ENCODE measurements at places on chromosomes 4 and X.

- no peak for DNase-seq
Observed at GRCh38 chrX:47093248-47093647, 15.0 kb downstream of the RGN start.

GRCh38 chrX:43423876-43424275, 232.2 kb upstream of the MAOA start:
- DNase-seq: no peak

DNA sequence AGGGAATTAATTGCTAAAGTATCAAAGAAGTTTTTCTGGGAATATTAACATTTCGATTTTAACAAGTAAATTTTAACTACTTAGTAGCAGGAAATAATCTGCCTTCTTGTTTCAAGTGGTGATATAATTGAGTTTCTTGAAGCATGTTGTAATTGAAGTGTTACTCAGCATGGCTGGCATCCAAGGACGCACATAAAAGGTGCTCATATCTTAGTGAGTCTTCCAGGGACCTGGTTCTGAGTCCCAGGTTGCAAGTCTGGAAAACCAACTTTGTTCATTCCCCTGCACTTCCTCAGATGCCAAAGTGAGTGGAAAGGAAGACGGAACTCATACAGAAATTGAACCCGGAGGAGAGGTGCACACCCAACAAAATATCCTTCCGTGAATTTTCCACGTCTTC, 399.6 kb downstream of the NLGN4X start:
- DNase-seq: no peak

- DNase-seq: no peak
Observed at GRCh38 chrX:149313871-149314371, 191.2 kb downstream of the IDS start.

GRCh38 chr4:73538162-73538561, 56.6 kb downstream of the AFM start:
- no peak for DNase-seq

- no peak for DNase-seq
Observed at GRCh38 chr4:15368856-15369255, 59.0 kb upstream of the C1QTNF7 start.

DNA sequence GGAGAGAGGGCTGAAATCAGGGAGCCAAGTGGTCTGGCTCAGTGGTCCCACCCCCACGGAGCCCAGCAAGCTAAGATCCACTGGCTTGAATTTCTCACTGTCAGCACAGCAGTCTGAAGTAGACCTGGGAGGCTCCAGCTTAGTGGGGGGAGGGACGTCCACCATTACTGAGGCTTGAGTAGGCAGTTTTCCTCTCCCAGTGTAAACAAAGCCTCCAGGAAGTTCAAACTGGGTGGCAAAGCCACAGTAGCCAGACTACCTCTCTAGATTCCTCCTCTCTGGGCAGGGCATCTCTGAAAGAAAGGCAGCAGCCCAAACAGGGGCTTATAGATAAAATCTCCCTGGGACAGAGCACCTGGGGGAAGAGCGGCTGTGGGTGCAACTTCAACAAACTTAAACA, 88.1 kb downstream of the NPFFR2 start:
- DNase-seq: no peak

DNA sequence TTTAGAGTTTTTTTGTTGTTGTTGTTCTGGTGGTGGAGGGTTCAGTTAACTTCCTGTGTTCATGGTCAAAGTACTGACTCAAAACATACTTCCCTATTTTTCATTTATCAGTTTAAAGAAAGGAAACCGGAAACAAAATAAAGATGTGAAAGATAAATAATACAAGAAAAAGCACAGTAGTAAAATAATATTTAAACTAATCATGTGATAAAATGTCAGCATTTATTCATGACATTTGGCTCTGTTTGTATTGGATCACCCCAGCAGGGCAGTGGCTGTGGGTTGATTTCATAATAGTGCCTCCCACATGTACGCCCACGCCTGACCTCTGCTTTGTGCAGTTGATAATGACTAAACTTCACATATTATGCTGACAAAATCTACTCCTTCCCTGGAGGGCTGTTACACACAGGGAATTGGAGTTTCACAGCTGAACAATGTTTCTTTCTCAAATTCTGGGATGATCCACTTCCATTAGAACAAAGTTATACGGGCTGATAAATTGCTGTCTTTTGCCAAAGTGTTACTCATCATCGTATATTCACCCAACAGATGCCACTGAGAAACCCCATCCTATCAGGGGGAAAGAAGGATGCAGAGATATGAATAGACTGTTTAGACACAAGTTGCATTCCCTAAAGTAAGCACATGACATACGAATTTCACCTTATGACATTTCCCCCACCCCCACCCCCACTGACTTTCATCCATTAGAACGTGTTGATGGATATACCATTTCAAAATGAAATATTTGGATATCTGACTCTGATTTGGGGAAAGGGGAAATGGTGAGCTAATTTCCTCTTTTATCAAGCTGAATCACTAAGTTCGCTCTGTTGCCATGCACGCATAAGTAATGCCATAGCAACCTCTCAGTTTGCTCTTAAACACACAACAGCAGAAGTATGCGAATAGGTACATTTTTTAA, 48.3 kb downstream of the AMELX start:
- DNase-seq: no peak

DNA sequence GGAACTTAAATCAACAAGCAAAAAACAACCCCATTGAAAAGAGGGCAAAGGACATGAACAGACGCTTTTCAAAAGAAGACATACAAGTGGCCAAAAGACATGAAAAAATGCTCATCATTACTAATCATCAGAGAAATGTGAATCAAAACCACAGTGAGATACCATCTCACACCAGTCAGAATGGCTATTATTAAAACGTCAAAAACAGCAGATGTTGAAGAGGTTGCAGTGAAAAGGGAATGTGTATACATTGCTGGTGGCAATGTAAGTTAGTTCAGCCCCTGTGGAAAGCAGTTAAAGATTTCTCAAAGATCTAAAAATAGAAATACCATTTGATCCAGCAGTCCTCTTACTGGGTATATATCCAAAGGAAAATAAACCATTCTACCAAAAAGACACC, 22.6 kb downstream of the RTL9 start:
- no peak for DNase-seq

- DNase-seq: no peak
Observed at GRCh38 chr4:182427554-182427953, 184.4 kb downstream of the TENM3 start.

- no peak for DNase-seq
Observed at GRCh38 chr4:121726642-121727268, 30.0 kb upstream of the ANXA5 start.

- no peak for DNase-seq
Observed at GRCh38 chr4:83542225-83542624, 6.3 kb downstream of the GPAT3 start.

DNA sequence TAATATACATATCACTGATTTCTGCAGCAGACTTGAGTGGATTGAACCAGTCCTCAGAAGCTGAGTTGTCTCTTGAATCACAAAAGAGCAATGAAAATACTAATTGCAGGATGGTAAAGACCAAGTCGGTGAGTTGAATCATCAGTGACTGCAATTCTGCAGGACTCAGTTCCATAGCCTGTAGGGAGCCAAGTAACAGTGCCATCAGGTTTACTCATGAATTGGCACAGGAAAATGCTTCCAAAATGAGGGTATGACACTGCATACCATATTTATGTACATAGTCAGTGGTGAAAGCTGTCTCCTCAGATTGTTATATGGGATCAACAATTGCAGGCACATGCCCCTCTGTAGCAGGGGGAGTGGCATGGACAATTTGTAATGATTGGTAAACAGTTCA, 192.8 kb downstream of the CCNG2 start:
- no peak for DNase-seq

- DNase-seq: no peak
Observed at GRCh38 chrX:19514791-19515614, at the start of gene MAP3K15. TSS of gene MAP3K15 (minus strand) at chrX:19515508. CDS start at chrX:19515261, 247 bp downstream.

GRCh38 chr4:72473434-72473900, 95.6 kb downstream of the ADAMTS3 start:
- DNase-seq: no peak

DNA sequence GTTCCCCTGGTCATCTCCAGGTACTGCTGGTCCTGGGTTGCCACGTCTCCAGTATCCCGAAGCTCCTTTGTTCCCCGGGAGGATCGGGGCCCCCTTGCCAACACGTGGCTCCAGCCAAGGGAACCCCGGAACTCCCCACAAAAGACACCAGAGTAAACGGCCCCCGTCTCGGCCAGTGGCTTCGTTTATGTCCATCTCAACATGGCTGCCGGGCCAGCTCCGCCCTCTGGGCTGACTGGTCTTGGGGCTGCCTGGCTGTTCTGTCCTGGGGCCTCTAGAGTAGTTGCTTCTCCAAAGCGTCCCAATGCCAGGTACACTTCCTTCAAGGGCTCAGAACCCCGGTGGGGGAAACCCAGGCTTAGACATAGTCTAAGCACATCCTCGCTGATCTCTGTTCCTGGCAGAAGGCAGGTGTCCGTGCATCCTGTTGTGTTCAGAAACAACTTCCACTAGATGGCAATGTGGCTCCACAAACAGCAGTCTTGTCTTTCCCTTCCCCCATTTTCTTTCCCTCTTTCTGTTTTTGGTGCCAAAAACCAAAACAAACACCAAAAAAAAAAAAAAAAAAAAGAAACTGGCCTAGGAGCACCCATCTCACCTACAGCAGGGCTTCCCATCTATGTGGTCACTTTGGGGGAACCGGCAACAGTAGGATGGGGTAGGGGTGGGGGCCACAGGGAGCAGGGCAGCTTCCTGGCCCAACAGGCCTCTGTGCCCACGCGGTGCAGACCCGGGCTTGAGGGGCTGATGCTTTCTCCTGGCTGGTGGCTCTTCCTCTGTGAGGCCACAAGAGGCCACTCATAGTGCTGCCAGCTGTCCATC, 35.3 kb downstream of the NBDY start:
- DNase-seq: no peak

GRCh38 chrX:97027384-97027922, 143.7 kb downstream of the RPA4 start:
- DNase-seq: peak; percentile 66

DNA sequence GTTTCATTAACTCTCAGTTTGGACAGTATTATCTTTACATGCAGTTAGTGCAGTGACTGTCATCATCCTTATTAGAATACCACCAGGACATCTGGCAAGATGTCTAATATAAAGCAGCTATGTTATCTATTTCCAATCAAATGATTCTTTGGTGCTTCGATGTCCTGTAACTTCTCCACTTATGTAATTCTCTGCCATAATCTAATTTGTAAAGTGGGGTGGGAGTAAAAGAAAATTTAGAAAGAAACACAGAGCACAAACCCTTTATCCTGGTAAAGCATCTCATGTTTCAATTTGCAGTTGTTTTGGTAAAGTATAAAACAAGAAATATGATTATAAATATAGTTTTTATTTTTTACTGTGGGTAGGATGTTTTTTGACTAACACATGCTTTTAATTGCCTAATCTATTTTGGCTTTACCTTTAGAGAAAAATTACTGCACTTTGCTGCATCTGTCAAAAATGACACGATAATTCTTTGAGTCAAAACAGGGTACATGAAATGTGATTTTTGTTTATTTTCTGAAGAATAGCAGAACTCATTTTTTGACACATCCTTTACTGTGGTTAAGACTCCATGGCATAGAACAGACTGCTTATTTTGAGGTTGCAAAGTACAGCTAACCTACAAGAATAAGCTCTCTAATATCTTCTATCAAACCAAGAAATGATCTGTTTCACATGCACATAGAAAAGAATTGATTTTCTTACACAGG, 382.9 kb downstream of the RPA4 start:
- no peak for DNase-seq

- no peak for DNase-seq
Observed at GRCh38 chrX:24100713-24101112, 46.0 kb downstream of the EIF2S3 start.

DNA sequence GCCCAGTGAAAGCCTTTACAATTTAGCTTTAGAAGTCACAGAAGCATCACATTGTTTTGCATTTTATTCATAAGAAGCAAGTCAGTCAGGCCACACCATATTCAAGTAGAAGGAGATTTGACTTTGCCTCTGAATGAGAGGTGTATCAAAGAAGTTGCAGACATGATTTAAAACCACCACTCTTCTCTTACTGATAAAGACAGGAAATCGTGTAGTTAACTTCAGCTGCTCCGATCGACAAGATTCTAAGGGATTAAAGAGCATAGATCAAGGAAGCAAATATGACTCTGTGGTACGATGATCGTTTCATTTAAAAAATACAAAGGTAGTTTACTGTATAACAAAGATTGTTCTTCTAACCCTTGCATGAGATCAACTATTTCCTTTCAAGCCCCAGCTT, 328.0 kb upstream of the PPP1R2C start:
- DNase-seq: no peak

GRCh38 chr4:15755321-15756155, 22.6 kb upstream of the CD38 start:
- no peak for DNase-seq

GRCh38 chr4:25978327-25978726, 64.3 kb downstream of the SMIM20 start:
- DNase-seq: no peak

DNA sequence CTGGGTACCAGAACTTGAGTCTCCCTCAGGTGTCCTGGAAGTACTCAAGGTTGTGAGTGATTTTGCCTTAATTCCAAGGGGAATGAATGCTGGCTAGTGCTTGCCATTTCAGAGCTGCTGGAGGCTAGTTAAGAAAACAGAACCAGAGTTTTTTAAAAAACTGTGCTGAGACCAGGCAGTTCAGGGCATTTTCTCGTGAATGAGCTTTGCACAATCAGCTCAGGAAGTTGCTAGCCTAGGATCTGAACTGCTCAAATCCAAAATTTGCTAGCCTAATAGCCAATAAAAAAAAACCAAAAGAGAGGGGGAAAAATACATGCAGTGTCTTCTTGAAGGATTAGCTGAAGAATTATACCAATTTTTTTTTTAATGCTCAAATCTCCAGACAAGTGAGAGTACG, 292.7 kb downstream of the FBXW7 start:
- DNase-seq: no peak

- no peak for DNase-seq
Observed at GRCh38 chrX:7852166-7852565, 9.2 kb downstream of the VCX start.

DNA sequence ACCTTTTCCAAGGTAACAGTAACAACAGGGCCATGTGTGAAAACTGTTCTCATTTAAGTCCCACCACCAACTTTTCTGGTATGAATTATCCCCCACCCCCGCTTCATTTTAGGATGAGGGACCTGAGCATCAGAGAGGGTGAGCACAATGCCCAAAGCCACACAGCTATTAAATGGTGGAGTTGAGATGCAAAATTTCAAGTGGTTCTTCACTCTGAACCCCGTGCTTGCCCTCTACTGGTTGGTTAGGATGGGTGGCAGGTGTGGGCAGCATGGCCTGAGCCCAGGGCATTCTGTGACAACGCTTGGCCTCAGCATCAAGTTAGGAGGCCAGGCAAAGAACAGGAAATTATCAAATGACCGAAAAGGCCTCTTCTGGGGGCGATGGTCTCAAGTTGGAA, 33.5 kb downstream of the MED28 start:
- DNase-seq: no peak

- no peak for DNase-seq
Observed at GRCh38 chr4:118313098-118313497, 39.7 kb downstream of the PRSS12 start.

GRCh38 chr4:105471566-105472176, 2.2 kb downstream of the PPA2 start:
- peak; percentile 28 for DNase-seq

GRCh38 chr4:41406113-41406516, 131.8 kb upstream of the LIMCH1 start:
- no peak for DNase-seq

Measured in NCI-H1417 treated with DMSO at 0.1 percent for 48 hours (cell line).